ENCODE measurements at places on chromosomes 1 and 21. TPM values are rescaled to one million over a fixed set of nuclear protein-coding genes. Genes with fewer than 3 reads are reported as not detected.

DNA sequence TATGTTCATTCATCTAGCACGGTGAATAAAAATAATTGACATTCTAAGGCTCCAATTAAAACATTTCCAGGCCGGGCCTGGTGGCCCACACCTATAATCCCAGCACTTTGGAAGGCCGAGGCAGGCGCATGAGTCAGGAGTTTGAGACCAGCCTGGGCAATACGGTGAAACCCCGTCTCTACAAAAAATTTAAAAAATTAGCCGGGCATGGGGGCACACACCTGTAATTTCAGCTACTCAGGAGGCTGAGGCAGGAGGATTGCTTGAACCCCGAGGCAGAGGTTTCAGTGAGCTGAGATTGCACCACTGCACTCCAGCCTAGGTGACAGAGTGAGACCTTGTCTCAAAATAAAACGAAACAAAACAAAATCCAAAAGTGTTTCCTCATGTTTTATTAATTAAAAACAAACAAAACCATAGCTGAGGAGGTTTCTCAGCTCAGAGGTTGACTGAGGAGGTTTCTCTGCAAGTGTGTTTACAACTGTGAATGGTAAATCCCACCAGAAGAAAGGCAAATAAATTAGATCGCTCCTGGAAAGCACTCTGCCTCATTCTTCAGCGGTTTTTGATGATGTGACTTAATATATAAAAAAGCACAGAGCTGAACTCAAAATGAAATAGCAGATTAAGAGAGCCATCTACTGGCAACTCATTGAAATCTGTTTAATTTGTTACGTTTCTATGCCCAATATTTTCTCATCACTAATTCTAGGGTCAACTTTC, 37.7 kb upstream of the ATG4C start:
- DNase-seq, result peak; percentile 39

- DNase-seq, result no peak
Measured at GRCh38 chr1:224619209-224619608, 3.1 kb downstream of the CNIH3 start.

GRCh38 chr1:202807451-202807925, 733 bp downstream of the KDM5B start:
- no peak for DNase-seq

The CDC20 gene
- 35.9 TPM for polyA plus RNA-seq

- DNase-seq, result no peak
Measured at GRCh38 chr1:180969434-180969833, 53.2 kb downstream of the STX6 start.

DNA sequence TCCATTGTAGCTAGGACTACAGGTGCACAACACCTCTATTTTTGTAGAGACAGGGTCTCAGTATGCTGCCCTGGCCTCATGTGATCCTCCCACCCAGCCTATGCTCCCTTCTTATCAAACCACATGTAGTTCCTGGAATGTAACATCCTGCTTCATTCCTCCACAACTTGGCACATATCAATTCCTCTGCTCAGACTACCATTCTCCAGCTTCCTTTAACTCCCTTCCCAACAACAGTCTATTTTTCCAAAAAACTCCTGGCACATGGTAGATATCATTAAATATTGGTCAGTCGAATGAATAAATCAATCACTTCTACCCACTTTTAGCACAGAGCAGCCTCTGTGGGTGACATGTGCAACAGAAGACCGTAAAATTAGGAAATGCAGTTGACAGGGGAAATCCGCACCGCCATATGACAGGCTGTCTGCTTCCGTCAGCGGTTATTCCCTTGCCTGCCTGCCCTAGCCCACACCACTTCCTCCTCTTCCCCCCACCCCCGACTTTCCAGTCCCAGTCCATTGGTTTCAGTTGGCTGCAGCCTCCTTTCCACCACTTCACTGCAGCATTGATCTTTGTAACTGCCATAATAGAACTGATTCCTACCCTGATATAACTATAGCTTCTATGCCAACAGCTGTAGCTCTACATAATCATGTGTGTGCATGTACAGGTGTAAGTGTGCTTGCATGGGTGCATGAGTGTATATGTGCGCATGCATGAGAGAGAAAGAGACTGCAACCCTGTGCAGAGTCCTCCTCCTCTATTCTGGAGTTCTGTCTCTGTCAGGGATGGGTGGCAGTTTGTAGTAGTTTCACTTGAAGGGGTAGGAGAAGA, 6.8 kb upstream of the AKR1A1 start:
- DNase-seq, result no peak

DNA sequence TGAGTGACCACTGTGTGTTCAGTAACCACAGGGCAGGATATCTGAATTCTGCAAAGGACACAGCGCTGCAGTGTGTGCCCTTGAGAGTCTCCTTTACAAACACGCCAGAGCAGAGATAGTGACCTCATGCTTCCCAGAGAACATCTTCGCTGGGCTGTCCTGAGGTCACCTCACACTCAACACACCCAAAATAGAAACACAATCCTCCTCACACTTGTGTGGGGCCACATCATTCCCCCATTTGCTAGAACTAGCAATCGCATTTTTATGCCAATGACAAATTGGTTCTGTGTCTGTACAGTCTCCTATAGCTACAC, 140.1 kb upstream of the NRIP1 start:
- DNase-seq, result no peak

DNA sequence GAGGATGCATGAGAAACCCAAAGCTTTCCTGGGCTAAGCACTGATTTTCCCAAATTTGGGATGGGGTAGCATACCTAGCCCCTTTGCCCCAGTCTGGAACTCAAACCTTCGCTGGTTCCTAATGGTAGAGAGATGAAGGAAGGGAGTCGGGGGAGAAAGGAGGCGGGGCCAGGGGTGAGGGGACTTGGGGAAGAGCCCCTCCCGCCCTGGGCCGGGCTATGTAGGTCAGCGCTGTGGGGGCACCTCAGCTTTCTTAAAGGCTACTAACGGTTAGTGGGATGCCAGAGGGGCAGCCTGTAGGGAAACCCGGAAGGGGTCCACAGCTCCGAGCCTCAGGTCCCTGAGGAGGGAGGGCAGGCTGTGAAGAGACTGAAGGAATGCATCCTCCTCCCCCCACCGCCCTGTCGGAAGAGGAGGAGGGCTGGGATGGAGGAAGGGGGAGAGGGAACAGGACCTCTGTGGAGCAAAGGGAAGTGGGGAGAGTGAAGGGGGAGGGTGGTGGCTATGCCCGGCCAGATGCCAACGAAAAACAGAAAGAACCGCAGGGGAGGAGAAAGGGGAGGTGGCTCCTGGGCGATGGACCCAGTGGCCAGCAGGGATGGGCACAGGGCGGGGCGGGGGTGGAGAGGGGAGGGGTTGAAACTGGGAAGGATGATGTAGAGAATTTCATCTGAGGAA, 1.3 kb downstream of the CADM3 start:
- DNase-seq, result no peak

GRCh38 chr1:4668743-4669700, 14.6 kb downstream of the AJAP1 start:
- DNase-seq, result no peak

The FBLIM1 gene
- polyA plus RNA-seq, result 53.7 TPM

GRCh38 chr1:121413821-121414220, 229.0 kb downstream of the SRGAP2C start:
- DNase-seq, result no peak

- no peak for DNase-seq
Measured at GRCh38 chr1:186760446-186760845, 68.3 kb upstream of the PLA2G4A start.

DNA sequence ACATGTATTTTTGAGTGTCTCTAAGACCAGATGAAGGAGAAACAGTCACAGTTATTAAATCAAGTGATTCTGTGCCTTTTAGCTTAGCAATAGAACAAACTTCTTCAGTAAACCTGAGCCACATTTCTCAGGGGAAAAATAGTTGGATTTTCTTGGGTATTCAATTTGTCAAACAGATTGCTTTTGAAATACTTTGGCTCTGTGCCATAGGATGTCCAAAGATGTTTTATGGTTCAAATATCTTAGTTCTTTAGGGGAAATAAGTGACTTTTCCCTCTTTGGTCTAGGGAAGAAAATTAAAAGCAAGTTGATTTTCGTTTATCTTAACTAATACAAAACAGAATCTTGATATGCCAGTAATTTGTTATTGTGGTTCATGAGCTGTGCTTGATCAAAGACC, 125.9 kb downstream of the ATP5PO start:
- no peak for DNase-seq

- DNase-seq, result no peak
Measured at GRCh38 chr1:78036450-78036849, 9.3 kb upstream of the GIPC2 start.

The SUSD4 gene
- polyA plus RNA-seq, result 19.5 TPM

DNA sequence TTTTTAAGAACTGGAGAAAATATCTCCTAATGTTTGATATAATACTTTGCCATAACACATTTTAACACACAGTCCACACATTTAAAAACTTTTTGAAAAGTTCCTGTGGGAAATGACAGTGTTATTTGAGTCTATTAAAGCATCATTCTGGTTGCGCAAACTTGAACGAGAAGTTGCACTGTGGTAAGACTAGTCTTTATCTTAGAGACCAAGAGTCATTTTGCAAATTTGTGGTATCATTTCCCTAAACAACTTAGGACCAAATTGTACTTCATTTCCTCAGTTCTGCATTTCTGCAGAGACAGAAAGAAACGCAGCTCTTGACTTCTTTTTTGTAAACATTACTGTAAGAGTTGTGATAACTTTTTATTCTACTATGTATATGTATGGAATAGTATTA, at the start of gene RGS18:
TSS of gene RGS18 (plus strand) at position 282 of the 400 bp plus-strand sequence. CDS start 176 bp downstream, outside the sequence.
- no peak for DNase-seq

The TMEM240 gene
- polyA plus RNA-seq, result 4.4 TPM

DNA sequence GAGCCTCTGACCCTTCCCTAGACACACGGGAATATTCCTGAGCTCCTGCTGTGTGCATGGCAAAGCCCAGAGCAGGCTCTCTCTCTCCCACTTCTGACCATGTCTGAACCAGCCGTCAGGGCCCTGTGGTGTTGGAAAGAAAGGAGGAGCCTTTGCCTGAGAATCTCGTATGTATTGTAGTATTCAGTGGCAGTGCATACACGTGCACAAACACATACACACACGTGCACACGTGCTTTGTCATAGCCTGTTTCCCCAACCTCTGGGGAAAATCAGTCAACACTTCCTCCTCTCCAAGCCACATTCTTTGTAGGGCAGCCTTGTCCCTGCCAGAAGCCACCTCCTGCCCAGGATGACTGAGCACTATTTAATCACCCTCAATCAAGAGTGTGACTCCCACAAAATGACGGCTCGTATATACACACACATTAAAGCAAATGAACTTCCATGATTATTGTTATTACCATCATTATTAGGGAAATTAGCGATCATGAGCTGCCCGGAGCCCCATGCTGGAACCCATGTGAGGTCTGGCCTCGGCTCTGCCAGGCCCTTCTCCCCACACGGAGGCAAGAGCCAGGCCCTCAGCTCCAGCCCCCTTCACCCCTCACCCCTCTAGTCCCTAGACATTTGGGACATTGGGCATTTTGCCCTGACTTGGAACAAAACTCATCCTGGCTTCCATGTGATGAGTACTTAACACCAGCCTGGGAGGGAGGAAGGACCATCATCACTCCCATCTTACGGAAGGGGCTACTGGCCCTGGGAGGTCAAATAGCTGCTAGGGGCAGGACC, 331.9 kb downstream of the NPHP4 start:
- no peak for DNase-seq

- no peak for DNase-seq
Measured at GRCh38 chr1:33043267-33044092, 6.8 kb upstream of the AK2 start.

The PAX7 gene
- polyA plus RNA-seq, result not detected

Data from right renal pelvis (tissue), 4 donors.